Activated CD8-positive, alpha-beta memory T cell treated with anti-CD3 and anti-CD28 coated beads, Interleukin-2, amount 10 ng/mL, durations not matched to agents 7 days and 5 days (primary cell): ENCODE measurements at places on chromosomes 5 and 9.

DNA sequence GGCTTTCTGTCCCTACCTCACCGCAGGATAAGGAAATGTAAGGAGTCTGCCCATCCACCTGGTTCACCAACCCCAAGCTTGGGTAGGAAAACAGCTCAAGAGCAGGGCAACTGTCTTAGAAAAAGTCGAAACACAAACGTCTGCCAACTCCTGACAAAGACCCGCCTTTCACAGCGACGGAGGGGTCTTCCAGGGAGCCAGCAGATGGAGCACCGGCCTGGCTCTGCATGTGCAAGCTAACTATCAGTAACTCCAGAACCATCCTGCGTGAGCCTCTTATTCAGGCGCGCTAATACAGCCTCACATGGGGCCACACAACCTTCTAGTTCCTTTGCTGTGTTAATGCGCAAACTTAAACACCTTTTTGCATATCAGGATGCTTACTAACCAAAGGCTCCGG is 26.9 kb downstream of the CAMSAP1 start:
- DNase-seq, result no peak

- DNase-seq, result no peak
These were observed 9.0 kb downstream of the RGS14 start for GRCh38 chr5:177366528-177367322.

- no peak for DNase-seq
These were observed 148.5 kb downstream of the BNC2 start for GRCh38 chr9:16721972-16722371.

DNA sequence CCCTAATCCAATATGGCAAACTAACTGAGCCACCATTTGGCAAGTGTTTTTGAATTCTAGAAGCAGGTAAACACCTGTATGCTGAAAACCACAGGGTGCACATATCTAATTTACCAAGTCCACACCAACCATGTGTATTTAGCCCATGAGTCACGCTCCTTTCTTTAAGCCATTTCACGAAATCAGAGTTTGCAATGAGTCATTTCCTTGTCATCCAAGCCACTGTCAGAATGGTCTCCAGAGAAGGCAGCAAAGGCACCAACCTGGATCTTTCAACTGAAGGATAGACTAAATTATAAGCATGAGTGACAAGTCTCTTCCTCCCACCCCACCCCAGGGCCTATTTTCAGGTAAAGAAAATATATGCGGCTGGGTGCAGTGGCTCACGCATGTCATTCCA is 110.0 kb downstream of the PAX5 start:
- DNase-seq, result peak; percentile 52

- no peak for DNase-seq
These were observed 717.3 kb upstream of the CHD1 start for GRCh38 chr5:99646011-99646647.

- no peak for DNase-seq
These were observed 34.5 kb upstream of the SPARC start for GRCh38 chr5:151721087-151721646.

DNA sequence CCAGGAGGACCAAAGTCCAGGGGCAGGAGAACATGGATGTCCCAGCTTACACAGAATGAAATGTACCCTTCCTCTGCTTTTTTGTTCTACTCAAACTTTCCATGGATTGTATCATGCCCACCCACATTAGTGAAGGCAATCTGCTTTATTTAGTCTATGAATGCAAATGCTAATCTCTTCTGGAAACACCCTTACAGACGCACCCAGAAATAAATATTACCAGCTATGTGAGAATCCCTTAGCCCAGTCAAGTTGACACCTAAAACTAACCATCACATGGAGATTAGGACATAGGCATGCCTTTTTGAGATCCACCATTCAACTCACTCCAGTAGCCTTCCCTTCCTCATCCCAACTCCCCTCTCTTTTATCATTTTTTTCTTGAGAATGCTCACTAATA is 6.1 kb upstream of the SPTLC1 start:
- DNase-seq, result no peak

- no peak for DNase-seq
These were observed 326.9 kb downstream of the ARHGEF28 start for GRCh38 chr5:73952872-73953271.

DNA sequence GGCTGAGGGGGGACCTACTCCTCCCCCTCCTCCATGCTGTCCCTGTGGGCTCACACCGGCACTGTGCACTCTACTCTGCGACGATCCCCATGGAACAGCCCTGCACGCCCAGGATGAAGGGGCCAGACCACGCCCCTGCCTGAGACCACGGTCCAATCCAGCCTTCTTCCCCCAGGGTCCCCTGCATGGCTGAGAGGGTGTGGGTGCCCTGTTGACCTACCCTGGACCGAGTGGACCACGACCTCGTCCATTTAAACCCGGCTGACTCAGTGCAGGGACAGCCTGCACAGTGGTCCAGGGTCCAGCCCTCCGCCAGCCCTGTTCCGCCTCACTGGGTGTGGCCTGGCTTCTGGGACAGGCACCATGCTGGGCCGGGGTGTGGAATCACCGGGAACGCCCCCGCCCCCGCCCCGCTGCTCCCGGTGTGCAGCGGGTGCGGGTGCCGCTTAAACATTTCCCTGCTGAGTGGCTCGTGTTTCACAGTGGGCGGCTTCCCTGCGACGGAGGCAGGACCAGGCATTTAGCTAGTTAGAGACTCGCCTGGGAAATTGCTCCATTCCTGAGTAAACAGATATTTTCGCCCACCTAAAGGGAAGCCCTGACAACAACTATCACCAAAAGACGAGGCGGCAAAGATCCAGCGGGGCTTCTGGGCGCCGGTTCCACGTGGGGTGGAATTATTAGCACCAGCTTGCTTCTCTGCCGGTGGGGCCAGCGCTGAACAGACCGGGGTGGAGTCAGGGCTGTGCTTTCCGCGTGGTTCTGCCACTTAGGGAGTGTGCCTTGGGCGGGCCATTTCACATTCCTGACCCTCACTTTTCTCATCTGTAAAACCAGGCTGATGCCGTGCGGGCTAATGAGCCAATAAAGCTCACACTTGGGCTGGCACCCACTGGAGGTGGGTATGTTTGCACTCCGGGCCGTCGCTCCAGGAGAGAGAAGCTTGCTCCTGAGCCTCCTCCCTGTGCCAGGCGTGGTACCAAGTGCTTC is 22.6 kb downstream of the DBH start:
- DNase-seq, result no peak
